ENCODE measurements at places on chromosomes 3 and 15.

- peak; percentile 45 for DNase-seq
Measured at GRCh38 chr3:108051005-108051404, 39.8 kb downstream of the CD47 start.

DNA sequence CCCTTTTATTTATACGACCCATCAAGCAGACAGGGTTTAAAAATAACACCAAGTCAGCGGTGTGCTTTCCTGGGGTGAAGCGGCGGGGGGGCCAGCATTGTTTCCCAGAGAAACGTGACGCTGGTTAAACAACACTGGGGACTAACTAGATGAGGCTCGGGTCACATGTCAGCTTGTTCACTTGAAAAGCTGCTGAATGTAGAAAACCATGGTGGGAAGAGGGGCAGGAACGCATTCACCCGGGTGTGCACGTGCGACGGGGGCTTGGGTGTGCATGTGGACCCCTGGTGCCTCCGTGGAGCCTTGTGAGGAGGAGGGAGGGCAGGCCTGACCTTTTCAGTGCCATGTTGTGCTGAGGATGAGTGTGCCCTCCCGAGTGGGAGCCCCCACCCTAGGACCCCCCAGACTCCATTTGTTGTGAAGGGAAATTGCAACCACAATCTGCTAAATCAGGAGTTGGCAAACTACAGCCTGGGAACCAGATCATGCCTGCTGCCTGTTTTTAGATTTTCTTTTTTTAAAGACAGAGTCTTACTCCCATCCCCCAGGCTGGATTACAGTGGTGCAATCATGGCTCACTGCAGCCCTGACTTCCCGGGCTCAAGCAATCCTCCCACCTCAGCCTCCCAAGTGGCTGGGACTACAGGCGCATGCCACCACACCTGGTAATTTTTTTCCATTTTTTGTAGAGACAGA is 70.4 kb upstream of the CMTM7 start:
- no peak for DNase-seq

GRCh38 chr3:51942603-51943450 is 664 bp downstream of the PARP3 start:
- peak; percentile 55 for DNase-seq

DNA sequence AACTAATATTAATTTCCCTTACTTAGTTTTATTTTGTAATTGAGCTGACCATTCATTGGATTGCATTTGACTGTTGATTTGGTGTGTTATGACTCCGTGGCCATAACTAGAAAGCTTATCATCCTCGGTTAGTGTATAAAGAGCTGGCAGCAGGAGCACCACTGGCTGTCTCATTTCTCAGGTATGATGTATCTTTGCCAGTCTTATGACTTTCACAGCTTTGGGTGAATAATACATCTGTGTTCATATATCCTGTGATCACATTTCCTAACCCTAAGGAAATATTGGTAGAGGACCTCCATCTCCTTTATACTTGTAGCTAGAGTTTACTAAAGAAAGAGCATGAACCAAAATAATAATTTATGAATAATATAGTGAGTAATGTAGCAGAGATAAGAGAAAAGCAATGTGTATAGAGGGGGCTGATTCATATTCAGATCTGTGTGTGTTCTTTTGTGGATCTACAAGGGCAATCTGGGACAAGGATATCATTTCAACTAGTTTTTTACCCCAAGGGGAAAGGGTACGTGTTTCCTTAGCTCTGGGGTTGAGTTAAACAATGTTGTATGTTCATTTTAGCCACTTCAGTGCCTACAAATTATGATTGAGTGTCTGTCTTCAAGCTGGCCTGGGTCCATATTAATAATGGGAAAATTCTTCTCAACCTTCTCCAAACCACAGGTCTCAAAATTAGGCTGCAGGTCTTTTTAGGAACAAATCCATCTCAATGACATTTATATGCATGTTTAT is 901.7 kb downstream of the NTRK3 start:
- DNase-seq = peak; percentile 26

GRCh38 chr15:61041886-61042285 is 187.2 kb downstream of the RORA start:
- no peak for DNase-seq

DNA sequence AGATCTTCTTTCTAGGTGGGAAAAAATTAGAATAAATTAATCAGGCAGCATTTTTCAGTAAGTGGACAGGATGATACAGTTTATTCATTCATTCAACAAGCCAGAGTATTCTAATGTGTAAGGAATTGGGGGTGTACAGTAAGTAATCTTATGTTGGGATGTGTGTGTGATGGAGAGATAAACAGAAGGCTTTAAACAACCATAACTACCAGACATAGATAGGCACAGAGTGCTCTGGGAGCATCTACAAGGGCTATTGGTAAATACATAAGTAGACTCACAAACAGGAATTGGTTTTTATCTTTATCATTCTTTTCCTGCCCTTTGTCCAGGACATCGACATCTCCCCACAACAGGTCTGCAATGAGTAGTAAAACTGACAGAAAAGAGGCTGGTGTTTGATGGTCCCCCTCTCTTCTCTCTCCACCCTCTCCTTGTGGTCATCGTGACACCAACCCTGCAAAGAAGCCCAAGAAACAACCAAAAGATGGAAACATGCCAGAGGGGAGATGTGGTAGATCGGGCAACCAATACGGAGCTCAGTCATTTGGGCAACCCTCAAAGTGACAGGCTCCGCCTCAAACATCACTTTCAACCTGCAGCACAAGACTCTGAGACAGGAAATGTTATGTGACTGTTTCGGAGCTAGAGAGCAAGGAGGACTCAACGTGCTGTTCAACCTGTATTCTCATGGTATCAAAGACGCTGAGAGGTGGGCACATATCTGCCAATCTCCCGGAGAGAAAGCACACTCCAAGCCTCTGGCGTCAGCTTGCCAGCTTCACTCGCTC is 28.7 kb upstream of the B3GNT5 start:
- no peak for DNase-seq

DNA sequence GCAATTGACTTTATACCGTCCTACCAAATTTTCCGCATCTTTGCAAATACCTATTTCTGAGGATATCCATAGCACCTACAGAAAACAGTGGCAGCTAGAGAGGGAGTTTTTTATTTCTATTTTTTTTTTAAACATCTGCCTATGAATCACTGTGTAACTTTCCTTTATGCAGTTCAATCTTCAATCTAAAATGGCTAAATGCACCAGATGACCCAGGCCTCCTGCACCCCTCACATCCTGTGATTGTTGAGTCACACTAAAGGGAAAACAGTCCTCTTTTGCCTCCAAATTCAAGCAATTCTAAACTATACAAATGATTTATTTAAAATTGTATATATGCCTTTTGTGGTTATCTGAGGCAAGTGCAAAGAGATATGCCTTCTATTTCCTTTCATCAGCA is 20.1 kb upstream of the BCL6 start:
- no peak for DNase-seq

DNA sequence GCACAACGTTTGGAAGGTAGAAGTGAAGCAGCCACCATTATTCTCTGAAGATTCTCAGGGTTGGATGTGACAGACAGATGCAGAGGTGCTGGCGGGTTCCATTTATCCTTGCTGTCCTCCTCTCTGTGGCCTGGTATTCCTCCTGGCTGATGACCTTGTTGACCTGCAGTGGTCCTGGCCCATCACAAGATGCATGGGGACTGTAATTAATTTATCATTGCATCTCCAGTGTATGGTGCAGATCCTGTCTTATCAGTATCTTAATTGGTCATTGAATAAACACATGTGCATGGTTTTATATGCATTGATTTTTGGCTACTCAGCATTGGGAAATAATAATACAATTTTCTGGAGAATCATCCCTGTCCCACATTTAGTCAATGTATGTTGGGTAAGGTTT is 259.4 kb upstream of the LRRFIP2 start:
- DNase-seq = no peak

- no peak for DNase-seq
Measured at GRCh38 chr3:48795997-48796732, 51.5 kb downstream of the PRKAR2A start.

GRCh38 chr15:45148076-45149059 is 18.6 kb downstream of the DUOX1 start:
- DNase-seq = no peak

- no peak for DNase-seq
Measured at GRCh38 chr3:135199137-135199536, 404.1 kb downstream of the EPHB1 start.

GRCh38 chr3:45054196-45054857 is 28.2 kb downstream of the CLEC3B start:
- peak; percentile 95 for DNase-seq
